Activated naive CD4-positive, alpha-beta T cell treated with anti-CD3 and anti-CD28 coated beads, Interleukin-2, amount 50 U/mL, for 16 hours (primary cell): ENCODE measurements at places on chromosomes 16 and 17.

GRCh38 chr17:80594431-80595269, 50.0 kb downstream of the RPTOR start:
- no peak for DNase-seq

DNA sequence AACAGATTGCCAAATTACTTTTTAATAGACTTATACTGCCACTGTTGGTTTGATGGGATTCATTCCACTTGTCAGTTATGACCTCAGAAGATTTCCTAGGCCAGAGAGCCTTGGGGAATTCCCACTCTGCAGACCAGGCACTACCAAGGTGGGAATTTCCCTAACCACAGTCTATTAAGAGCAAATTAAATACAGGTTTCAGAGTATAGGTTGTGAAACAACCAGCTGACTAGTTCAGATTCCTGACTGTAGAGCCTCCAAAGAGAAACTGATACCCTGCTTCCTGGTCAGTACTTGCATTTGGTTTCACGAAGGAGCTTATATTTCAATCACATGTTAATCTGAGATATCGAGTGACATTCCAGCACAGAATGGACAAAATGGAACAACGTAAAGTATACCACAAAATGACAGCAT, 186.5 kb downstream of the STX8 start:
- no peak for DNase-seq

- DNase-seq: peak; percentile 32
Measured at GRCh38 chr17:78010759-78011158, 52.3 kb downstream of the TNRC6C start.

DNA sequence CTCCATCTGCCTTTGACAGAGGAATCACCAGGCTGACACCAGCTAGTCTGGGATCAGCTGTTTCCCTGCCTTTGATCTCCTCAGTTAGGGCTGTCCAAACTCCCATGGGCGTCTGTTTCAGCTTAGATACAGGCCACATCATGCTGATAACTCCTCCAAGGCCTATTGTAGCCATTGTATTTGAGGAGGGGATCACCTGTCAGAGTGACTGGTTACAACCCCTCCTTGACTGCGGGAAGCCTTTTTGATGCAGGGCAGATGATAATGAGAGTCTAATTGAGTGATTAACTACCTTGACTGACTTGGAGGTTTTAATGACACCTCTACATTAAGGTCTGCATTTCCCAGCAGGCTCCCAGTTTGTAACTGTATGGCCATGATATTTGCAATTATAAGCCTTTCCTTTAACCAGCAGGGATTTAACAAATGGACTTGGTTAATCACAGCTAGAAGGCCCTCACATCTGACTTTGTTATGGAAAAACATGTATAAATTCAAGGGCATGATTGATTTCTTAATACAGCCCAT, 863.5 kb downstream of the KCNJ2 start:
- DNase-seq: no peak

DNA sequence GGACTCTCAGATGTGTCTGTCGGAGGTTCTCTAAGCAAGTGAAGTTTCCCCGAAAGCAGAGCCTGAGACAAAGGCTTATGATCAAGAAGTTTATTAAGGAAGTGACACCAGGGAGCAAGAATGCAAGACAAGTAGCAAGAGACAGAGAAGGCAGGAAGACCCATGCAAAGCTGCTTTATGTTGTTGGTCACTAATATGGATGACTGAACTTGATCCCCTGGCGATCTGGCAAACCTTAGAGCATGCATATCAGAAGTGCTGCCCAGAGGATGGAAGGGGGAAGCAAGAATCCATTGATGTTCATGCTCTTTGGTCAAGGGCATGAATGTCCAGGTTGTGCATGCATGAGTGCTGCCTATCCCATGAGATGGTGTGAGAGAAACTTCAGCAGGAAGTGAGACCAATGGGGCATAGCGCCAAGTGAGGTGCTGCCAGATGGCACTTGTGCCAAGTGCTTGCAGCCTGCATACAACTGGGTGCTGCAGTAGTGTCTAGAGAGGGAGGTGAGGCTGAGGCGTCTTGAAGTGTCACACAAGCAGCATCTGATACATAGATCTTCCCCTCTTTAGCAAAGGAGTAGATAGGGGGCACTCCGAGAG, 176.5 kb downstream of the SALL1 start:
- DNase-seq: no peak

- DNase-seq: no peak
Measured at GRCh38 chr17:65553009-65553645, 8.3 kb downstream of the AXIN2 start.

- DNase-seq: no peak
Measured at GRCh38 chr16:85396879-85397871, 215.9 kb upstream of the GSE1 start.

DNA sequence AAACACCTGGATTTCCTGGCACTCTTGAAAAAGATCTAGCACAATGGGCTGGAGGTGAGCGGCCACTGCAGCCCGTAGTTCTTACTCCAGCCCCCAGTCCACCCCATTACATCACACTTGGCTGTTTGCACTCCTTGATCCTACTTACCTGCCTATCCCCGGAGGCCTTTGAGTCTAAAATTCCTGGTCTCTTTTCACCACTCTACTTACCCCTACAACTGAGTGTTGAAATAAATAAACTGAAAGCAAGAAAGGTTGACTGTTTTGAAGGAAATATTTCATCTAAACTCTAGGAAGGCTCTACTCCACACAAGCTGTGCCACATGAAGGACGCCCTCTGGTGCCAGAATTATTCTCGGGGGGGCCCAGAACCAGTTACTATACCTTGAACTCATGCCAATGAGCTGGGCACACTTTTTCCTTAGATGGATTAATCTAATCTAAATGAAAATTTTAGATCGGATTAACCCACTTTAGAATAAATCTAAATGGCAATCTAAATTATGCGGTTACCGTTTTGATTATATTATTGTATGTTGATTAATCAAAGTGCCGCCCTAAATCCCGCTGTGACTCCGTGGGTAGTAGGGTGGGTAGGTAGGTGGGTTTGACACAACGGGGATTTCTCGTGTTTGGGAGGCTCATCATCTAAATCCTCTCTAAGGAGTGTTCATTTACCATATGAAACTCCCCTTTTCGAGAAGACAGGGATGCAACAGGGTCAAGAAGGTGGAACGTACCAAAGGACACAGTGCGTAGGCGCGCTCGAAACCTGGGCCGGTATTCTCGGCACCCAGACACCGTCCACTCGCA, 651 bp upstream of the EIF1 start:
- peak; percentile 65 for DNase-seq

DNA sequence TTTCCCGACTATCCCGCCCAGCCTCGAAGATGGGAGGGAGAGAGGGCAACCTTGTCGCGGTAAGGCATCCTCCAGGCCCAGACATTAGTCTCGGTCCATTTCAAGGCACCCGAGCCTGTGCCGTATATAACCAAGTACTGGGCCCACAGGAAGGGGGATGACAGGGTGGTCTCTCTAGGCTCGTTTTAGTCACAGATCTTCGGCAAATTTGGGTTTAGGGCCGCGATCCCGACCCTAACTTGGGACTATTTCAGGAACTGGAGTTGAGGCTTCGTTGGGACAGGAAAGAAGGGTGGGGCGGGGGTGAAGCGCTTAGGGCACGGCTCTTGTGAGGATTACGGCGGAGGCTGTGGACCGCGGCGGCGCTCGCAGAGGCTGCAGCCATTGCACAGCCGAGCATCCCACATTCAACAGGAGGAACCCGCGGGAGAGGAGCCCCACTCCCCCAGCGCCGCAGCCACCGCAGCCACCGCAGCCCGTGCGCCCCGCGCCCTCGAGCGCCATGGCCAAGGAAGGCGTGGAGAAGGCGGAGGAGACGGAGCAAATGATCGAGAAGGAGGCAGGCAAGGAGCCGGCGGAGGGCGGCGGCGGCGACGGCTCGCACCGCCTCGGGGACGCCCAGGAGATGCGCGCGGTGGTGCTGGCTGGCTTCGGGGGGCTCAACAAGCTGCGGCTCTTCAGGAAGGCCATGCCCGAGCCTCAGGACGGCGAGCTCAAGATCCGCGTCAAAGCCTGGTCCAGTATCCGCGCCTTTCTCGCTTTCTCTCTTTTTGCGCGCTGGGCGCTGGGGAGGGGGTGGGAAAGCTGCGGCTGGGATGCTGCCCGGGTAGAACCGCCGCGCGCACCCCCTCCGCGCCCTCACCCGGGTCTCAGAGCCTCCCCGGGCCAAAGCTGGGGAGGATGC, at the start of gene VAT1L:
TSS of gene VAT1L (plus strand) at position 384 of the 904 bp plus-strand sequence. CDS start at position 503, 119 bp downstream.
- no peak for DNase-seq

DNA sequence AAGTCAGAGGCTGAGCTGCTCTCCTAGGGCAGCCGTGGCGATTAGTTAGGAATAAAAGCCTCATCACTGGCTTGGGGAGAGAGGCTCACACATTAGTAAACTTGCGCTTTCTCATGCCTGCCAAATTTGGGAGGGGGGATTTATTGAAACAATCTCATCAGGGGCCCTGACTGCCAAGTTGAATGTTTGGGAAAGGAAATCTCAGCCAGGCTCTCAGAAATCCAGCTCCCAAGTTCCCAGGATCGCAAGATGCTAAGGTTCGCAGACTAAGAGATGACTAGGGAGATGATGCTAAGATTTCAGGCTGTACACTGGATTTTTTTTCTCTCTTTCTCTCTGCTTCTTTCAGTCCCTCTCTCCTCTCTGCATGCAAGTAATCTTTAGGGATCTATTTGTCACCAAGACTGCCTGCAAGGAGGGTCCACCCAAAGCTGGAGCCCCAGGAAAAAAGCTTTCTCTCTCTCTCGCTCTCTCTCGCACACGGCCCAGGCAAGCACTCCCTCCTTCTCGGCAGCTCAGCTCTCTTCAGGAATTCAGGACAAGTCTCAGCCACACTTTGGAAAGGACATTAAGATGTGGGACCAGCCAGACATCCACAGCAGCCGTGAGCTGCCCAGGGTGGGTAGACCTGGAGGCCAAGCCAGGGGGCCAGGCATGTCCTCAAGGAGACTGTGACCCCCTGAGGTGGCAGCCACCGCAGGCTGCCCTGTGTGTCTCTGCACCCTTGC, 1.4 kb downstream of the GPR139 start:
- no peak for DNase-seq

DNA sequence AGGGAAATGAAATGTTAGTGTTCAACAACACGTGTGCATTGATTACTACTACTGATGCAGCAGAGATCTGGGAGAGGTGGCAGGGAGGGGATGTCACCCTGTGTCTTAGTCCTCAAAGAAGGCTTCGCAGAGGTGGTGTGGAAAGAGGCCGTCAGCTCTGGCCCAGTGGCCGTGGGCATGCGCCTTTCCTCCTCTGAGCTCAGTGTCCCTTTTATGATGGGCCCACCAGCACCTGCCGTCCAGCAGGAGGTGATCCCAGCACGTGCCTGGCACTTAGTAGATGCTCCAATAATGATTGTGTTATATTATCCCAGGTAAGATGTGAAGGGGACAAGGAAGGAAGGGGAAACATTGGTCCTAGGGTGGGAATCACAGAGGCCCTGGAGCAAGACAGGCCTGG, 106.2 kb downstream of the CLEC16A start:
- DNase-seq: no peak

- no peak for DNase-seq
Measured at GRCh38 chr16:73601911-73602310, 554.0 kb upstream of the ZFHX3 start.

DNA sequence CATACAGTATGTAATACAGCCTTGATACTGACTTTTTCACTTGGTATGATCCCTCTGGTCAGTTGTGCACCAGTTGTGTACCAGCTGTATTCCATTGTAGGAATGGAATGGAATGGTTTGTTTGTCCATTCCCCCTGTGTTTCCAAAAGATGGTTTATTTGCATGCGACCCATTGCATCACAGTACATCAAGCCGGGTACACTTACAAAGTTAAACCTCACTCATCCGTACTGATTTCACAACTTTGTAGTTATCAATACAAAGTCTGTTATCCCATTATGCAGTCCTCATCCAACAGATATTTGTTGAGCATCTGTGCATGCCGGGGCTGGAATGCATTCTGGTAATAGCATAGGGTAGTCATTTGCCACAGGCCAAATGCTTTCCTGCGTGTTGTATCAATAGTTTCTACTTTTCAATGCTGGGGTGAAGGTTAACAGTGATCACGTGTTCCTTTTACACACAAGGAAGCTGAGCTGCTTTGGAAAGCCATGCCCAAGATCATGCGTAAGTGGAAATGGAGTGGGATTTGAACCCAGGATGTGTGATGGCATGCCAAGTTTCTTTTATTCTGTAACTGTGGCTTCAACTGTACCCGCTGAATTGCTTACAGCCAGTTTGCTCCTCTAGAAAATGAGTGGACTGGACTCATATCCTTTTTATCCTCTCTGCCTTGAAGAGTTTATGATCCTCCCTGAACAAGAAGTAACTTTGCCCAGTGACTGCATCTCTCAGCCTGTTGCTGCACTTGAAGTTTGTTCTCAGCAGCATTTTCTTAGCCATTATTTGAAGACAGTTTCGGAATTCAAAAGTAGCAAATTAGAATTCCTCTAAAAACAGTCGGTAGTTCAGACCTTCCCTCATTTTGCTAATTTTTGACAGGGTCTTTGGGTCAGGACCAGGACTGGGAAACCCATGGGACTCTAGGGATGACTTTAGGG, 228.5 kb downstream of the CCDC182 start:
- no peak for DNase-seq

- DNase-seq: no peak
Measured at GRCh38 chr17:27288183-27288582, 5.7 kb upstream of the WSB1 start.

DNA sequence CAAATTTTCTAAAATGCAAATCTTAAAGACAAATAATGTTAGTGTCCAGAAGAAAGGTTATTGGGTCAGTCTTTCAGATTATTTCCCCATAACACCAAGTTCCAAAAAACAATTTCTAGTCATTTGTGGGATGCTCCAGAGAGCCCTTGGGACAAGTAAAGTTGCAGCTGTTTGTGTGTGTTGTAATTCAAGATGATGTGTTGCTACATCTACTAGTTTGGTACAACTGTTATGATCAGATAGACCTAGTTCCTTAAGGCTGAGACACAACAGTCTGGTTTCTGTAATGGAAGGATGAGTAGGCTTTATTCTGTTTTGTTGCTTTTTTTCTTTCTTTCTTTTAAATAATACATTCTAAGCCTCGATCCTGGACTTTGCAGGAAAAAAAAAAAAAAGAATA, 41.9 kb downstream of the PIGL start:
- no peak for DNase-seq

DNA sequence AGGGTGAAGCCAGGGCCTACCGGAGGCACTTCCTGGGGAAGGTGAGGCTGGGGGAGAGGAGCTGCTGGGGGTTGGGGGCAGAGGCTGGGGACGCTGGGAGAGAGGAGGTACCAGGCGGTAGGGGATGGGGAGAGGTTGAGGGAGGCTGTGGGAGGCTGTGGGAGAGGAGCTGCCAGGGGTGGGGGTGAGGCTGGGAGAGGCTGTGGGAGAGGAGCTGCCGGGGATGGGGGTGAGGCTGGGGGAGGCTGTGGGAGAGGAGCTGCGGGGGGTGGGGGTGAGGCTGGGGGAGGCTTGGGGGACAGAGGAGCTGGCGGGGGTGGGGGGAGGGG, 99.4 kb downstream of the OR1D5 start:
- DNase-seq: no peak

GRCh38 chr16:15951852-15952251, 2.4 kb downstream of the ABCC1 start:
- no peak for DNase-seq
